ENCODE measurements at places on chromosomes 7 and 10.

- DNase-seq: no peak
Observed at GRCh38 chr10:113309791-113310190, 243.1 kb upstream of the HABP2 start.

- no peak for DNase-seq
Observed at GRCh38 chr10:121608469-121609190, 10.4 kb upstream of the FGFR2 start.

DNA sequence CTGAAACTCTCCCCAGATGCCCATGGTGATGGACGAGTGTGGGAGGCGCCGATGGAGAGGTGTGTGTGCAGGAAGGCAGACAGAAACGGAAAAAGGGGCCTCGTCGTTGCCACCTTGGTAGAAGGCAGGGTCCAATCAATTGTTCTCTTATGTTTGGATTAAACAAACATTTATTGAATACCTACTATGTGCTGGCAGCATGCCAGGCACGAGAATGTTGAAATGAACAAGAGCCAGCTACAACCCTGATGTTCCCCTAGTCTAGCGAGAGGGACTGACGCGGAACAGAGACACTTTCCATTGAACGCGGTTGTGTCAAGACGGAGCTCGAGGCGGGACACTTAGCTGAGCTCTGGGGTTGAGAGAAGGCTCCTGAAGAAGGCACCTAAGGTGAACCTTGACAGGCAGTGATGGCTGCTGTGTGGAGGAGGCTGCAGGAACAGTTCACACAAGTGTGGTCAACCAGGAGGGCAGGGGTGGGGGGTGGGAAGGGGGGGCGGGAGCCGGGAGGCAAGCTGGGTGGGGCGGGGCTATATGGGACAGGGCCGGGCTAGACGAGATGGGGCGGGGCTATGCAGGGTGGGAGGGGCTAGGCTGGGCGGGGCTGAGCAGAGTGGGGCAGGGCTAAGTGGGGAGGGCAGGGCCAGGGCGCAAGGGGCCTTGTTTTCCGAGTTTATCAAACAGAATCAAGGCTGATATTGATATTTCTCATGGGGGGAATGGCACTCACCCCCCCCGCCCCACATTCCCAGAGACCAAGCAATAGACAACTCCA lies 181.0 kb downstream of the GATA3 start:
- DNase-seq: no peak

DNA sequence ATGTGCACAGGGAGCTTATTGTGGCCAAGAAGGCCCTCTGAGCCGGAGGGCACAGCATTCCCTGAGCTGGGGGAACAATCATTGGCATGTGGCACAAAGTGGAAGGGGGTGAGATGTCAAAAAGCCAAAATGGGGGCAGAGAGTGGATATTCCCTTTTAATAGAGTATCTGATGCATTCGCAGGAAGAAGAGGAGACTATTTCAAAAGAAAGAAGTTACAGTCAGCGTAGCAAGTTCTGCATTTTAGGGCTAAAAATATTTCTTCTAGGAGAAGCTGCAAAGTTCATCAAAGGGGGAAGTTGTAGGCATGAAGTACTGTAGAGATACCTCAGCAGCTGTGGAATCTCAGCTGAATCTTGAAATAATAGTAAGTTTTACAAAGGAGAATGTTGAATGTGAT lies 136.0 kb upstream of the WDR11 start:
- no peak for DNase-seq

DNA sequence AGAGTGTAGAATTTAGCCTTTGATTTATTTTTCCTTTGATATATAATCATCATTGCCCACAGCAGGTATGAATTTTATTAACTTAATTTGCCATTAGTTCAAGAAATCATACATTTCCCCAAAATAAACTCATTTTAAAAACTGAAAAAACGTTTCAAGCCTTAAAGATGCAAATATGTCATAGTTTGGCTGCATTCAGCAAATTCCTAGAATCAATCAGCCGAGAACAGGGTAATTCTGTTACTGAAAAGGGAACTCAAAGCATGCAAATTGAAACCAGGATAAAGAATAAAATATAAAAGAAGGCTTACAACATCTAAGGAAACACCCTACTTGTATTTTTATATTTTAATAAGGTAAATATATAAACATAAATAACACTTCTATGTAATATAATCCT lies 233.8 kb upstream of the PRKCQ start:
- DNase-seq: no peak

- DNase-seq: no peak
Observed at GRCh38 chr7:102188746-102189145, 97.9 kb upstream of the SH2B2 start.

- no peak for DNase-seq
Observed at GRCh38 chr10:118682533-118682932, 72.2 kb downstream of the CACUL1 start.

Measured in stimulated activated CD8-positive, alpha-beta memory T cell treated with anti-CD3 and anti-CD28 coated beads, Interleukin-2, amount 100 ng/mL, for 1 hour (primary cell).